ACHN (cell line): ENCODE measurements at places on chromosomes 6 and 20.
A peak's percentile ranks its signal among the peaks of the same experiment; 100 is the strongest.

GRCh38 chr6:109091314-109092024, 3.2 kb downstream of the SESN1 start:
- no peak for DNase-seq

GRCh38 chr6:169883316-169883715, 131.9 kb downstream of the ERMARD start:
- DNase-seq: no peak

GRCh38 chr6:23547851-23548250, 578.2 kb upstream of the NRSN1 start:
- DNase-seq: no peak

GRCh38 chr6:170259278-170259677, 31.6 kb downstream of the DLL1 start:
- no peak for DNase-seq

DNA sequence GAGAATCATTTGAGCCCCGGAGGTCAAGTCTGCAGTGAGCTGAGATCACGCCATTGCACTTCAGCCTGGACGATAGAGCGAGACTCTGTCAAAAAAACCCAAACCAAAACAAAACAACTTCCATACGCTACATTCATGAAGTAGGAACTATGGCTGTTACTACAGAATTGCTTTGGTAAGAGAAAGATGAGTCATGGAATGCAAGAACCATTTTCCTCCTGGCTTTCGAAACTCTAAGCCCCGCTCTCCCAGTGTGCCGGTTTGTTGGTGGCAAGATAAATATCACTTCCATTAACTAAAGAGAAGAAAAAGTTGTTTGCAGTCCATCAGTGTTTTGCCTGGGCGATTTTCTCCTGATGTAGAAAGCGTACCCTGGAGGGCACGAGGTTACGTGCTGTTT, 61.3 kb downstream of the ZDHHC14 start:
- no peak for DNase-seq

DNA sequence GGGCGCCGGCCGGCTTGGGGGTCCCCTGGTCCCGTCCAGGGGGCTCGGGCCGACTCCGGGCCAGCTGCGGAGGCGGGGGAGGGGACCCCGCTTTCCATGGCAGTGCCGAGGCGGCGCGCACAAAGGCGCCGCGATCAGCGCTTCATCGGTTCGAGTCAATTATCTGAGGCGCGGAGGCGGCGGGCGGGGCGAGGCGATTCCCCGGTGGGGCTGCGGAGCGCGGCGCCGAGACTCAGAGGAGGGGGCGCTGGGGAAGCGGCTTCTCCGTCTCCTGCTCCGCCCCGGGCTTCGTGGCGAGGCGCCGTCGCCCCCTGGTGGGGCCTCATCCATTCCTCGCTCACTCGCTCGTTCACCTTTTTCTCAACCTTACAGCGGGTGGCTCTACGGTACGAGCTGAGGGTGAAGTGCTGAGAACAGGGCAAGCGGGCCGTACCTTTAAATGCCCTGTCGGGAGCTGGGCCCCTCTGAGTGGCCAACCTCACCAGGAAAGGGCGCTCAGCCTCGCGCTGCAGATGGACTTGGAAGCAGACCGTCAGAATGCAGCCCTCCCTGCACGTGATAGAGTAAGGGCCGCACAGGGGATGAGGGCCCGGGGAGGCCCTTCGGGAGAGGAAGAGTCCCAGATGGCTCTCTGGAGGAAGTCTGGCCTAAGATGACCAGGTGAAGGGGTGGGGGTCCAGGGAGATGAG, 39.9 kb downstream of the SLC52A3 start:
- DNase-seq: peak; percentile 48

DNA sequence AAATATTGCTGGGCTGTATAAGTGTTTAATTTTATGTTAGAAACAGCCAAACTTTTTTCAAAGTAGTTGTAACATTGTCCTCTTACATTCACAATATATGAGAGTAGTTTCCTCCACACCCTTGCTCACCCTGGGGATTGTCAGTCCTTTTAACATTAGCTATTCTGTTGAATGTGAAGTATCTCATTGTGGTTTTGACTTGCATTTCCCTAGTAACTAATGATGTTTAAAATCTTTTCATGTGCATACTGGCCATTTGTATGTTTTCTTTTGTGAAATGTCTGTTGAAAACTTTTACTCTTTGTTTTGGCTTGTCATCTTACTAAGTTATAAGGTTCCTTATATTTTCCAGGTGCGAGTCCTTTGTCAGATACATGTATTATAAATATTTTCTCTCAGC, 32.9 kb downstream of the TRIM38 start:
- no peak for DNase-seq

GRCh38 chr20:9081423-9081966, 12.6 kb downstream of the PLCB4 start:
- DNase-seq: no peak

GRCh38 chr6:44381739-44382138, 5.8 kb upstream of the CDC5L start:
- no peak for DNase-seq

DNA sequence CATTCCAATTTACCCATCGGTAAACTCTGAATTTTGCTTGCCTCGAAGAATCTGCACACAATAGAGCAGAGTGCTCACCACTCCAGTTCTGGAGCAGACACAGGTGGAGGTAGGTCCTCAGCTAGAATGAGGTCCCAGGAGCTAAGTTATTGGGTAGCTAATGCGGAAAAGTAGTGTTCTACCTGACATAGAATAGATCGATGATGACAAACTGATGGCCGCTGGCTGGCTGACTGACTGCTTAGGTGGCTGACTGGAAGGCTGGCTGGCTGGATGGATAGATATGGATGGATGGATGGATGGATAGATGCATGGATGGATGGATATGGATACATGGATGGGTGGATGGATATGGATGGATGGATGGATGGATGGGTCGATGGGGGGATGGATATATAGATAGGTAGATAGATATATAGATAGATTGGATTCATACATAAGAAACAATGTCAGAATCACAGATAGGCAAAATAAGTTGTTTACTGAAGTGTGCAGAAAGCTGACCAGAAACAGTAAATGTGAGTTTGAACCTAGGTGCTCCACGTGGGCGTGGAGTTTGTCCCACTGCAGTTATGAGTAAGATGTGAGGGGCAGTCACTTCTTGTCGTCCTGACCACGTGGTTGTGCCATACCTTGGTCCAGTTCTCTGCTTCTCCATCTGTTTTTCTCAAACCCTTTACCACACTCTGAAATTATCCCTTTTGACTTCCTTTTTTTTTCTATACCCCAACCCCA, 62.1 kb downstream of the TBXT start:
- DNase-seq: no peak

DNA sequence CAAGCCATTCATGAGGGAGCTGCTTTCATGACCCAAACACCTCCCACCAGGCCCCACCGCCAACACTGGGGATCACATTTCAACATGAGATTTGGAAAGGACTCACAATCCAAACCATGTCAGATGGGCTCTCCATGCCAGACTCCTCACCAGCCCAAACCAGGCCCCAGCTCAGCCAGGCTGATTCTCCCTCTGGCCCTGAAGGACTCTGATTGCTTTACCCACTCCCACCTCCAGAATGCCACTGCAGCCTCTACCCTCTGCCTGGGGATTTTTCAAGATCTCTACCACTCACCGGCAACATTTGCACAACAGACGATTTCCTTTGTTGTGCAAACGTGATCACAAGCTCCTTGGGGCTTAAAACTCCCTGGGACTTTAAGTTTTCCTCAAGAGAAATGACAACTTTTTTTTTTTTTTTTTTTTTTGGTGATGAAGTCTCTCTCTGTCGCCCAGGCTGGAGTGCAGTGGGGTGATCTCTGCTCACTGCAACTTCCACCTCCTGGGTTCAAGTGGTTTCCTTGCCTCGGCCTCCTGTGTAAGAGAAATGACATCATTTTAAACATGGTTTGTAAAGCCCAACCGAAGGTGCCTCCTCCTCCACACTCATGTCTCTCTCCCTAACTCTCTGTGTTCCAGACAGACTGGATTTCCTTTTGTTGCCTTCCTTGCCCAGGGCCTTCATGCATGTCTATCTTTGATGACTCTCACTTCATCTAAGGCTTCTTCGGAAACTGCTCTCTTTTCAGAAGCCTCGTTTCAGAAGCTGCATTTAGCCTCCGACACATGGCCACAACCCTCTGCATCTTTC, 147.0 kb downstream of the CDH26 start:
- no peak for DNase-seq

- no peak for DNase-seq
Measured at GRCh38 chr20:24461848-24462247, 7.6 kb upstream of the SYNDIG1 start.

DNA sequence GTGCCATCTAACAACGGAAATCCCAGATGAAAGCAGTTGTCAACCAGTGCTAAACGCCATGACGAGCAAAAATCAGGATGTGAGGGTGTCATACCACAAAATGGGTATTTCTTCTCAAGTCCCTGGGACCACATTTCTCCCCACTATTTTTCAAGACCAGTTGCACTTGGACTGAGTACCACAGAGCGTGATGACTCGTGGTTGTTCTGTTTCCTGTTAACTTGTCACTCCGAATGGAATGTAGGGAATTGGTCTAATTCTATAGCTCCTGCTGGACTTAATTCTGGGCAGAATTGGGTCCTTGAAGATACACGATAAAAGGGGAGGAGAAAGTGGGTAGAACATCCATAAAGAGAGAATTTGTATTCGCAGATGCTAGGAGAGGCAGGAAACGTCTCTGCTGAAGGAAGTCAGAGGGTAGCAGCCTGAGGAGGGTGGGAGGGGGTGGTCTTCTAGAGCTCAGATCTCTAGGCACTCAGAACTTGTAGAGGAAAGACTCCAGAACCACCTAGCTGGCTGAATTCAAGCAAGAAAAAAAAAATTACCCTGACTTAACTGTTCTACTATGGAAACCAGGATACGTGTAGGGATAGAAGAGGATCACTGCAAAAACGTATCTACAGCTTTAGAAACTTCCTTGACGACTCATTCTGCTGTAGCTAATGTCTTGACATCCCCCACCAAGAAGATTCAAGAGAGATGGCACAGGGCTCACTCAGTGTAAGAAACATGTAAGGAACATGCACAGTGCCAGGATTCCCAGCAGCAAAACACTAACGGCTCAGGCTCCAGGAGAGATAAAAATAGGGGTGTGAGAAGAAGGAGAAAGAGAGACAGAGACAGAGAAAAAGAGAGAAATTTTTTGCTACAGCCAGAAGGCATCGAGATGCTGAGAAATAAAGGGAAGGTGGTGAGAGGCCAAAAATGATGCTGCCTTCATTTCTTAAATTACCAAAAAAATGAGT, 494.7 kb downstream of the CD83 start:
- DNase-seq: no peak

GRCh38 chr6:15586503-15586902, 76.3 kb downstream of the DTNBP1 start:
- no peak for DNase-seq

DNA sequence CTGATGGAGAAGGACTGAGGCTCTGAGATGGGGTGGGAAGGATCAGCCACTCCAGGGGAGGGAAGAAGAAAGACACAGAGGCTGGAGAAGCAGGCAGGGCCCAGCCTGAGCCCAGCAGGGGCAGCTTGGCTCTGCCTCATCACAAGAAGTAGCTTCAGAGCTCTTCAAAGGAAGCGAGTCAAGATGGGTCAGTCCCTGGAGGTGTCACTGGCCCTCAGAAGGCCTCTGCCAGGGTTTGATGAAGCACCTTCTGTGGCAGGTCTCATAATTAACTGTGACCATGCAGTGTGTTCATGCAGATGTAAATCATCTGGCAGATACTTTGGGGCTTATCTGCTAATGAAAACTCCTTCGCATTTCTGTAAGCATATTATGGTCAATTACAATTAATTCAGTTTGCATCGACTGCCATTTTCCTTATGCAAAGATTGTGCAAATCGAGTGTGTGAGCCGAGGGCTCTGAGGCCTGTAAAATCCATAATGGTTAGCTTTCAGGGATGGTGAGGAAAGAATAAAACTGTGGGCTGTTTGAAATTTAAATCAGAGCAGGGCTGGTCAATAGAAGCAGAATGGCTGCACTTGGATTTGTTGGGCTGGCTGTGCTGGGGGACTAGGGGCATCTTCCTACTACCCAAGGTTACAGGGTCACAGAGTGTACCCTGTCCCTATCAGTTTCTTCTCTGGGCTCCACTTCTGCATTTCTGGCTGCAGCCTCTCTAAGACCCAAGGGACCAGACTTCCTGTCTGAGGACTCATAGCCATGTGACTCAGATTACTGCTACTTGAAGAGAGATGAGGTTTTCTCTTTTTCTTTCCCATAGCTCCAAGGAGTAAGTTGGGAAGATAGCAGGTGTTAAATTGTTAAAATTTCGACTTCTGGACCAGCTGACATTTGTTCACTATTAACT, 376.6 kb downstream of the DHX35 start:
- DNase-seq: peak; percentile 18

GRCh38 chr6:150435832-150436231, 67.0 kb downstream of the IYD start:
- no peak for DNase-seq

DNA sequence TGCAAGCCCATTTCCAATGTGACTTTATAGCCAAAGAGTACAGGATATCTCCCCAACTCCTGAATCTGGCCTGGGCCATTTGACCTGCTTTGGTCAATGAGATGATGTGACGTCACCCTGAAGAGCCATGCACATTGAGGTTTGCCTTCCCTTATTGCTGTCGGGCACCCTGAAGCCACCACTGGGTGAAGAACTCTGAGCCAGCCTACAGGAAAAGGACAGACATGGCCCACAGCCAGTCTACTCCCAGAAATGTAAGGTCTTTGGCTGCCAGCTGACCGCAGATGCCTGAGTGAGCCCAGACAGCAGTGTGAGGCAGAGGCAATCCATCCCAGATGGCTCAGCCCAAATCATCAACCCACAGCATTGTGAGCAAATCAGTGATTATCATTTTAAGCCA, 3.7 kb upstream of the SYNDIG1 start:
- DNase-seq: no peak

GRCh38 chr6:154481521-154482013, 28.9 kb downstream of the CNKSR3 start:
- DNase-seq: no peak

GRCh38 chr6:24284006-24284405, 73.9 kb downstream of the DCDC2 start:
- DNase-seq: no peak

DNA sequence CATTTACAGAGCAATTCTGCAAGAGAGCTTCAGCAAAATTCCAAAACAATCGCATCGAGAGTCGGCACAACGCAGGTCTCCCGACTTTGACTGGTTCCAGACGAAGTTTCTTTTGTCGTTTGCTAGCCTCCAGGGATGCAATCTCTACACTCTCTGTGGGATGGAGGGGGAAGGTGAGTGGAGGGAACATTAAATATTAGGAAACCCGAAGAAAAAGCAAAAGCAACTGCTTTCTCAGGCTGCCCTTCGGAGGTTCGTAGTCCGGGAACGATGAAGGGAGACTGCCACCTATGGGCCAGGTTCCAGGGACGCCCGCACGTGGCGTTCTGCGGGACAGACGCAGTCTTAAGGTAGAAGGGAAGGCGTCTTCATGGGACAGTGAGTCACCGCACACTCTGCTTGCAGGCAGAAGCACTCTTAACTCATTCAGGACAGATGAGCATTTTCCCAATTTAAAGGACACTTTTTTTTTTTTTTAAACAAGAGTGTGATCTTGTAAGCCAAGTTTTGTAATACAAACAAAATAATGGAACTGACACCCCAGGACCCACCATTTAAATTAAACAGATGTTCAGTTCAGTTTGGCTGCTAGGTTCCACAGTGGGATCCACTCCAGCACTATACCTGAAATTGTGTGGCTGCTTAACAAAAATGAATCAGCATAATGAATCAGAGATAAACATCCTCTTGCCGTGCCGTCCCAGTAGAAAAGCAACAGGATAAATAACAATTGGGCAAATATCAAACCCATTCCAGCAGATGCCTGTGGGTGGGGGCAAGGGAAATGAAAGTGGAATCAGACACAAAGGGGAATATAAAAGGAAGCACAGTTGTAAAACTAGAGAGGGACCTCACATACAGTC, 65.8 kb upstream of the ARMC2 start:
- peak; percentile 81 for DNase-seq
